ENCODE measurements at places on chromosomes 12 and 14.

DNA sequence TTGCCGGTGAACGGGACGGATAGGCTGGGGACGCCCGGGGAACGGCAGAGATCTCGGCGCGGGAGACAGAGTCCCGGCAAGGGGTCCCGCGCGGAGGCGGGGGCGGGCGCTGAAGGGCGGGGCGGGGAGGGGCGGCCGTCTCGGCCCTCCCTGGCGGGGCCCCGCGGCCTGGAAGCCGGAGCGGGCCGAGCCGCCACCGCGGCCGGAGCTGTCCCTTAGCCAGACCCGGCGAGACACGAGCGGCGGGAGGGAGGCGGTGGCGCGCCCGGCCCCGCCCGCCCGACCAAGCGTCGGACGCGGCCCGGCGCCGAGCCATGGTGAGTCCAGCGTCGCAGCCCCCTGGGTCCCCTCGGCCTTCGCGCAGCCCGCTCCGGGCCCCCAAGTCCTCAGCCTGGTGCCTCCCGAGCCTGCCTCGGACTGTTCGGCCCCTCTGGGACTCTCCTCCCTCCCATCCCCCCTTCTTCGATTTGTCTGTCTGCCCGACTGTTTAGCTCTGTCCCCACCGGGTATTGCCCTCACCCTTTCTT, at the start of gene ARHGEF40:
TSS of gene ARHGEF40 (plus strand) at position 222 of the 527 bp plus-strand sequence. CDS start at position 315, 93 bp downstream.
- peak; percentile 50 for DNase-seq

- DNase-seq, result no peak
Measured at GRCh38 chr12:120290609-120291305, 946 bp downstream of the RNU4-2 start.

DNA sequence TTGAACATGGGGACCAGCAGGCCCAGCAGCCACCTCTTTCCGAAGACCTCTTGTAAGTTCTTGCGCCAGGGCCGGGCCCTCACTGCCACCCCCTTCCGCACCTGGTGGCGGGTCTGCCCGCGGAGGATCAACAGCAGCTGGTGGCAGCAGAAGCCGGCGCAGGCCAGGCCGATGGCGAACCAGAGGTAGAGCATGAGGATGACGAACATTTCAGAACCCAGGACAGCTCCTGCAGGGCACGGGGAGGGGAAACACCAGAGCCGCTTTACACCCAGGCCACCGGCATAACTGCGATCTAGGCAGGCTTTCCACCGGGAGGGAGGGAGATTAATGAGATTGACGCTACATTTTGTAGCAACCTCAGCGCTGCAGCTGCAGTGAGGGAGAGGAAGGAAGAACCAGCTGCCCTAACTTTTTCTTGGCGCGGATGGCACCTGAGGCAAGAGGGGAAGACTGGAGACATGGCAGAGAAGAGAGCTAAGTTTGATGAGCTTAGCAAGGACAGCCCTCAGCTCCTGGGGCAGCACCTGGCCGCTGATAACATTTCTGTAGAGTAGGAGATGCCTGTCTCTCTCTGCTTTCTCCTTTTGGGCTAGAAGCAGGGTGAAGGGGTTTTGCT, 7.8 kb downstream of the ZDHHC22 start:
- no peak for DNase-seq

- DNase-seq, result no peak
Measured at GRCh38 chr12:88057994-88058718, 29.0 kb upstream of the C12orf50 start.

DNA sequence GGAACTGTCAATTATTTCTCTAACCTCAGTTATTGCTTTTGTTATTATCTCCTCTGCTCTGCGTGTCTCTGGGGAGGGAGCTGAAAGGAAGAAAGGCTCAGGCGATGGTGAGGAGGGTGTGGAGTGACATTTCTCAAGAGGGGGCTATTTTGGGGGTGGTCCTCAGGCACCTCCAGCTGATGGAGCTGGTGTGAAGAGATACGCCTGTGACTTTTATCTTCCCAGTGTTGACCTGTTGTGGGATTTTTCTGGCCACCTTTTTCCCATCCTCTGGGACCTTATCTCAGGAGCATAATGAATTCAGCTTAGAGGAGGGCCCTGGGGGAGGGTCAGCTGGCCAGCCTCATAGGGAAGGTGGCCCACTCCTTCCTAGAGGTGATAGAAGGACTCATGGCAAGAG, 26.4 kb downstream of the KCNA5 start:
- DNase-seq, result no peak

DNA sequence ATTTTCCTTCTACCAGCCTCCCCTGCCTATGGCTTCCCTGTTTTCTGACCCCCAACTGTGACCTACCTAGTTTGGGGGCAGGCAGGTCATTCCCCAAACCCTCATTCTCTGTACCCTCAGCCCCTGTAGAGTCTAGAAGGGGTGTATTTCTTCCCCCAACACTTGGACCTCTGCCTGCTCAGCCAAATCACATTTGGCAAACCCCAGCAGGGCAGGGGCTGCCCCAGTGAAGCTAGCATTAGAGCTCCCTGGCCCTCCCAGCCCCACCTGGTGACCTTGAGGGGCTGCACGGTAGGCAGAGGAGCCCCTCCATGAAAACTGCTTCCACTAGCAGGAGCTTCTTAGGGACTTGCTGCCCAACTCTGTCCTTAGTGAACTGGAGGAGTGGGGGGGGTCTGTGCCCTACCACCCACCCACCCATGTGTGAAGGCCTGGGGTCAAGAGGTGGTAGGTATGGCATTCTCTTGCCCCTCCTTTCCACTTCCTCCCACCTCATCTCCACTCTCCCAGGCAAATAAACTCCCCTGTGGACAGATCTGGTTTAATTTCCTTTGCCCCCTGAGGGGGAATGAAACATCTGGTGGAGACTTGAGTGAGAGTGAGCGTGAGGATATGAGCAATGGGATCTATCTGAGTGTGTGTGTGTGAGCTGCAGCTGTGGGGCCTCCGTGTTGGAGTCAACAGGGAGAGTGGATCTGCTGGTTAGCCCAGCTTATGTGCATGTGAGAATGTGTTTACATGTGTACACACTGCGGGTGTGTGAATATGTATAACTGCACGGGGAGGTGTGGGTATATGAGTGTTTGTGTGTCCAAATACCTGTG, 1.6 kb downstream of the NXPH4 start:
- DNase-seq, result no peak

DNA sequence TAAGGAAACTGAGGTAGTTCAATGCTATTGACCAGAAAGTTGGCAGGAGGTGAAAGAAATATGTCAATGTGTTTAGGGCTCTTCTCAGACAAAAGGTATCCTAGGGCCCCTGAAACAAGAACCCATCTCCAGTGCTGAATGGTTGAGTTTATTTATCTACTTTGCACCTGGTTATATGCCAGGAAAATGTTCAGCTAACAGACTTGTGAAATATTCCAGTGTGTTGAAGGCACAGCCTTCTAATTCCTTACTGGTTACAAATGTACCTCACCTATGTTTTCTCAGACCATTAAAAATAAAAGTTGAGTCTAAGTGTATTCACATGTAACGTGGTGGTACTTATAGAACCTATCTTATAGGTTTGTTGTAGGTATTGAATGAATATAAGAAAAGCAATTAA, 511.7 kb upstream of the SEL1L start:
- peak; percentile 2 for DNase-seq

GRCh38 chr12:69026336-69026735, 93.4 kb upstream of the CPM start:
- no peak for DNase-seq

DNA sequence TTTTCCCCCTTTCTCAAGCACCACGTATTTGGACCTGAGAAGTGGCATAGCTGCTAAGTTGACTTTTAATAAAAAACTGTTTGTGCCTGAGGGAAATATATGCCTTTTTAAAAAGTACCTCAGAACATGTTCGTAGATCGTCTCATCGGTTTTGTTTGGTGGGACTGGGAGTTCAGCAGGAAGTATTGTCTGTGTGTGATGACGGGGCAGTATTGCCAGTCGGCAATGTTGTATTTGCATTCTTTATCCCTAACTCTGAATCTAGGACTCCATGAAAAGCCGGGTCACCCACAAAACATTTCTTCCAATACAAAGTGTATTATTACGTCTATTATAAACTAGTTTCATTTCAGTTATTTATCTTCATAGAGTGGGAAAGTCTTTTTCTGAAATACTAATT, 19.7 kb upstream of the FGD4 start:
- DNase-seq, result no peak

DNA sequence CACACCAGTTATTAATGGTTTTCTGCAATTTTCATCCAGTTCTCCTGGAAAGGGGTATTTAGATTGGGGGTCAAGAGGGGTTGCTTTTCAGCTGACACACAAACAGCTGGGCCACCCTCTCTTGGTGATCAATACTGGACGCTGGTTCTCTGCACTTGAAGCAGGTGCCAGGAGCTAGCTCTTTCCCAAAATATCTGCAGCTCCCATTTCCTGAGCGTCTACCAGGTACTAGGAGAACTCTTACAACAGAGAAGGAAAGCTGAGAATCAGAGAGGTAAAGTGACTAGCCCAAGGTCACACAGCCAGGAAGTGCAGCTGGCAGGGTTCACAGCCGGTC, 1.2 kb downstream of the TESC start:
- DNase-seq, result no peak

DNA sequence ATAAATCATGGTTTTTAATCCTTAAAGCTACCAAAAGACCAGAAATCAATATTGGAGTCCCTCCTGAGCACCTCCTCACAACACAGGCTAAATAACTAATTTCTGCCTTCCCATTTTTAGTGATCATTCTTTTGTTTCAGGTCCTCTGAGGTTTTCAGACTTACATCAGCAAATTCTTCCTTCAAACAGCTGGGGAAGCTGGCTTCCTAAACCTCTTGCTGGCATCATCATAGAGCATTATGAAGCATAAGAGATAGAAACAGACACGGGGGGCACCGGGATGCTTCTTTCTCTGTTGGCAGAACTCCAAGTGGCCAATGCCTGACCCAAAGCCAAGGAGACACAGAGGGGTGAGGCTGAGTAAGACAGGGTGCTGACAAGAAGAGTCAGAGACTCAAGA, 47.9 kb upstream of the DBX2 start:
- no peak for DNase-seq

- no peak for DNase-seq
Measured at GRCh38 chr14:64387232-64387781, 846 bp upstream of the MTHFD1 start.

- no peak for DNase-seq
Measured at GRCh38 chr12:67410246-67410645, 141.1 kb downstream of the CAND1 start.

DNA sequence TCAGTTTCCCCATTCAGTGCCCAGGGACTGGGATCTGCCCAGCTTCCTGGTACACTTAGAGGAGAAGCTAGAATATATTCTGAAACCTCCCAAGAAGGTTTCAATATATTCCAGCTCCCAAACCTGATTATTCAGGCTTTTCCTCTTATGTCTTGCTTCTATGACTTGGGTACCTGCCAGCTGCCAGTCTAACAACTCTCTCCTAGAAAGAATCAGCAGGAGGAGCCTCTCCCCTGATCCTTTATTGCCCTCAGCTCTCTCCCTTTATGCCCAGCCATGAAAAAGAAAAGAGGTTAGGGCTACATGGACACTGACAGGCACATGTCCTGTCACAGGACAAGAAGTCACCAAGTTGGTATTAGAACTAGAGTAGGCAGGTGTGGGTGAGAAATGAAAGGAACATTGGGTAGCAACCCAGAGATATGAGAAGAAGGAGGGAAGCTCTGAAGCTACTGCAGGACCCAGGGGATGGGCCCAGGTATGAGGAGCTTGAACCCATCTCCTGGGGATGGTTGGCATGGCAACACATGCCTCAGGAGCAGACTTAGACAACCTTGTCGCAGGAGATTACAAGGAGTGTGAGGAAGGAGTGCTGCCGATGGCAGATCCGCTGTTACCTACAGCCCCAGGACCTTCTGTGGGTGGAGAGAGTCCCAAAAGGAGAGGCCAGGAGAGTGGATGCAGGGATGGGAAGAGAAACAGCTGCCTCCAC, 2.0 kb upstream of the CACNB3 start:
- DNase-seq, result no peak

DNA sequence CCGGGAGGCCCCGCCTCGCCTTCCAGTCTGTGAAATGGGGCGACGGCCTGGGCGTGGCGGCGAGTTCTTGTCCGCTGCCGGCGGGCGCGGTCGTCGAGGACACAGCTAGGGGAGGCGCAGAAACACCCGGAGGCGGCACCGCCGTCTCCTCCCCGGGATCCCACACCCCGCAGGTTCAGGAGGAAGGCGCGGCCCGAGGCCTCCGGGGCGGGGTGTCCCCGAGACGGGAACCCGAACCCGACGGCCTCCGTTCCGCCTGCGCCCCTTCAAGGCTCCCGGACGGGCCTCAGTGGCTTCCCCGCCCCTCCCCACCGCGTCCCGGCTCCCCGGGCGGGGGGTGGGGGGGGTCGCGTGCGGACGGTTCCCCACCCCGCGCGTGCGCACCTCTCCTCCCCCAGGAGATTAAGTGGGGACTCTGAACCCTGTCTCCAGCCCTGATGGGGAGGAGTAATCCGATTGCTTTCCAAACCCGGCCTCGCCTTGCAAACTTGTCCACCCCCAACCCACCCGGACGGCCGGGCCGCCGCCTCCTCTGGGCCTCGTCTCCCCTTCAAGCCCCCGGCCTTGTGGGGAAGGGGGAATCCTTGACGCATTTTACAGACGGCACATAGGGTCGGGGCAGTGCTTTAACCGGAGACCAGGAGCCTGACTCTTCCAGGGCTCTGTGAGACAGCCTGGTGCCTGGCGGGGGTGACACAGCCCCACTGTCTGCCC, 35.3 kb upstream of the ANKRD9 start:
- no peak for DNase-seq

DNA sequence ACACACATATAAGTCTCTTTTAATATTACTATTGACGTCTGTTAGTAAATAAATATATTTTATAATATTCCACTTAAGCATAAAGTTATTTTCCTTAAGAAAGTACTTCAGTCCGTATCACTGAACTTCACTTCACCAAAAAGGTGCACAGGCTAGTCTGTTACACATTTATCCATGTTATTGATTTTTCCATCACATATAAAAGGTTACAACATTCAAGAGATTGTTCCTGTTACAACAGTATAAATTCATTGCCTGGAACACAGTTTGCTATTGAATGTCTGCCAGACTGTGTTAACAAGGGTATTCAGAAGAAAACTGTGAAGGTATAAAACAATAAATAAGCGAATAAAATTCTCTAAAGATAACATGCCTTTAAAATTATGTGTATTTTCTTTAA, 175.9 kb downstream of the NTS start:
- no peak for DNase-seq

- DNase-seq, result no peak
Measured at GRCh38 chr12:40792792-40793386, 100.7 kb downstream of the CNTN1 start.

- DNase-seq, result no peak
Measured at GRCh38 chr14:67513631-67514108, 19.4 kb upstream of the PLEKHH1 start.

DNA sequence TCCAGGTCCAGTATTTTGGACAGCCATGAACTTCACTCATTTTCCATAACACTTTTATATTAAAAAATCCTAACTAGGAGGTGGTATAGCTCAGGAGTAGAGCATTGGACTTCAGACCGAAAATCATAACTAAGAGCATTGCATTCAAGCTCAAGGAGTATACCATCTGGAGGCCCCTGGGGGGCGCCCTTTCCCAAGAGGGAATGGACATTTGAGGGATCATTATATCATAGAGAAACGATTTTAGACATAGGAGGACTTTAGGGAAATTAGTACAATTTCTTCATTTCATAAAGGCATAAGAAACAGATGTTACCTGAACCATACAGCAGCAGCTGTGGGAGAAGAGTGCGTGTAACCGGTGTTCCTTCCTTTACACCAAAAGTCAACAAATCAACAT, 5.2 kb upstream of the ATG14 start:
- DNase-seq, result no peak

- DNase-seq, result peak; percentile 85
Measured at GRCh38 chr12:1474574-1475153, 119.7 kb downstream of the FBXL14 start.
